Erythroblast (primary cell): ENCODE measurements at places on chromosomes 4 and X.

- no peak for DNase-seq
Measured at GRCh38 chr4:98749206-98749605, 90.8 kb upstream of the TSPAN5 start.

DNA sequence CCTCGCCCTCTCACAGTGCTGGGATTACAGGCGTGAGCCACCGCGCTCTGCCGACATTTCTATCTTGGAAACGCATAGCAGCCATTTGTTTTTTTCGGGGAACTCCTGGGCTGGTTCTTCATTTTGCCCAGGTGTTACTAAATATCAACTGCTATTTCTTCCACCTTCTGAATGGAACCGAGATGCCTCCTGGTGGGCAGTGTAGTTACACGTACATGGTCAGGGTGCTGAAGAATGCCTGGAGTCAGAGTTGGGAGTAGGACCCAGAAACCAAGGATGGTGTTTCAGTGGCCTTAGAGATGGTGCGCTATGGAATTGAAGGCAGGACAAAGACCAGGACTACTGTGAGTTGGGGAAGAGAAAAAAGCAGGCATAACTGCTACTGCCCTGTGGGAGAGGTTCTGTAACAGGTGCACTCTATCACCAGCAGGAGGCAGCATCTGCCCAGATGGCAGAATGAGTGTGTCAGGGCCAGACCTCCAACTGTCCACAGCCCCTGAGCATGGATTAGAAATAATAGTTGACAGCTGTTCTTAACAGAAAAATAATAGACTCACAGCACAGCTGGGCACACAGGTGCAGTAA lies 81.7 kb downstream of the ZC4H2 start:
- peak; percentile 43 for DNase-seq

DNA sequence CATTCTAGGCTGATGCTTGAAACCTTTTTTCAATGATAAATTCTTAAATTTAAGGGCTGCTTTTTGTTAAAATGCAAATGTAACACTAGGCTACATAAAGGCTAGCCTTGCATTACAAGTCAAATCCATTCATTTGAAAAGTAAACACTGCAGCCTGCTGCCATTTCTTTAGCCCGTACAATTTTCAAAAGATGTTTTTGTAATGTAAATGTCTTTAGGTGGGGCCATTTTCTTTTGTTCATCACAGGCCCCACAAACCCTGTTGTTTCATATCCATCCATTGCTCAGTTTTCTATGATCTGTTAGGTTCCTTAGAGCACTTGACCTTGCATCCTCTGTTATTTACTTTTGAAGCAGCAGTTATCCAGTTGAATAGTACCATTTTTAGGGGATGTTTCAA lies 296.2 kb upstream of the AMOT start:
- DNase-seq = no peak

DNA sequence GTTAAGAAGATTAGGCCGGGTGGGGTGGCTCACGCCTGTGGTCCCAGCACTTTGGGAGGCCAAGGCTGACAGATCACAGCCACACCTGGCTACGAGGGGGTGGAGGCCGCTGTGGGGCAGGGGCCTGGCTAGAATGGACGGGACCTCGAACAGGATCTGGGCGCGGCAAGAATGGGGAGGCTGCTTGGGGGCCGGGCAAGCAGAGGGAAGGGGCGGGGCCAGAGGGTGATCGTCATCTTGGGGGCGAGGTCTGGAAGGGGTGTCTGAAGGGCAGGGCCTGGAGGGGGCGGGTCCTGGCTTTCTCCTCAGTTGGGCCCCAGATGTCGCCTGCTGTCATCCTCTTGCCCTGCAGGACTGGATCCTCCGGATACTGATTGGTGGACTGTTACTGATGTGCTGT lies 57.3 kb upstream of the ENPEP start:
- no peak for DNase-seq

- DNase-seq = no peak
Measured at GRCh38 chrX:121307449-121307848, 260.0 kb downstream of the GLUD2 start.

DNA sequence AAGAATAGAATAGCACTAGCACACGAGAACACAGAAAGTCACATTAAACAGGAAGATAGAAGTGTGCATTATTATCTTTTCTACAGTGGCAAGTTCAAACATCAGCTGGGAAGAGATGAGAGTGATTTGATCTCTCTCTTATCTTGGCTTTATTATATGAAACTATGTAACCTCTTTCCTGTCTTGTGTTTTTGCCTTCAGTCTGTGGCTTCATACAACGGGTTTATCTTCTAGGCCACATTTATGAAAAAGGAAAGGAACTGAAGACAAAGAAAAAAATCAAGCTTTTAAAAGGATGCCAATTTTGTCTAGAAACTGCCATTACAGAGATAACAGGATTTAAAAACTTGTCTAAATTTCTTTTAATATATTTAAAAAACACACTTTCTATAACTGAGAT lies 983.6 kb downstream of the RPA4 start:
- no peak for DNase-seq

DNA sequence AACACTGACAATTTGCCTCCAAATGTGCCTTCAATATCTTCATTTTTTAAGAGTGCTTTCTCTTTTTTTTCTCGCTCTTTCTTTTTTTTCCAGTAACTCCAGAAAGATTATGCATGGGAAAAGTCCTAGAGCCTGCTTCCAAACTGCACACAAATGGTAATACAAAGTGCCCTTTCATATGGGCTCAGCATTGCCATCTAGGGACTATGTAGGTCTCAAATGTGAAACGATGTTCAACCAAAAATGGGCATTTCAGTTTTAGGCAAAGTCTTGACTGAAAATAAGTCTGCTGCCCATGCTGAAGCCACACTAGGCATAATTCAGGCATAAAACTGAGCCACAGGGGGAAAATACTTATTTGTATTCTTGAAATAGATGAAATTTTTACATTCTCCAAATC lies 65.6 kb downstream of the SYNPO2 start:
- DNase-seq = peak; percentile 1

GRCh38 chr4:94974773-94975172 lies 217.0 kb downstream of the BMPR1B start:
- DNase-seq = no peak

GRCh38 chrX:119226446-119226845 lies 9.6 kb upstream of the PGRMC1 start:
- no peak for DNase-seq

- DNase-seq = no peak
Measured at GRCh38 chr4:172826346-172826745, 342.3 kb upstream of the GALNT7 start.

DNA sequence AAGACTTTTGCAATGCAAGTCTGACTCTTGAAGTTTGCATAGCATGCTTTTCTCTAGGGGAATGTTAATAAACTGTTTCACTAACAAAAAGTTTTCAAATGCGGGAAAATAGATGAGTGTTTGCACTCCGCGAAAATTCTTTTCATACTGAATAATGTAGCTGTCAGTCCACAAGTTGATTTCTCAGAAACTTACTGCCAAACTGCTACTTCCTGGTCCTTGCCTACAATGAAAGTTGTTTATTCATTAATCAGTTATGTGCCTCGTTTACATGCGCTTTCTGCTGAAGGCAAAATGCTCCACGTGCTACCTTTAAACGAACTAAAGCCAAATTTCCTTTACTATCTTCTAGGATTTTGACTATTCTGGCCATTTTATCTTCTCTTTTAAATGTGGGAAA lies 166.2 kb downstream of the MAGEB17 start:
- DNase-seq = no peak

GRCh38 chrX:135639066-135639780 lies 74.2 kb upstream of the CT45A1 start:
- no peak for DNase-seq
